Activated T-helper 1 cell treated with anti-CD3 and anti-CD28 coated beads, Interleukin-2, amount 50 U/mL, for 16 hours (primary cell): ENCODE measurements at places on chromosomes 4 and X.

DNA sequence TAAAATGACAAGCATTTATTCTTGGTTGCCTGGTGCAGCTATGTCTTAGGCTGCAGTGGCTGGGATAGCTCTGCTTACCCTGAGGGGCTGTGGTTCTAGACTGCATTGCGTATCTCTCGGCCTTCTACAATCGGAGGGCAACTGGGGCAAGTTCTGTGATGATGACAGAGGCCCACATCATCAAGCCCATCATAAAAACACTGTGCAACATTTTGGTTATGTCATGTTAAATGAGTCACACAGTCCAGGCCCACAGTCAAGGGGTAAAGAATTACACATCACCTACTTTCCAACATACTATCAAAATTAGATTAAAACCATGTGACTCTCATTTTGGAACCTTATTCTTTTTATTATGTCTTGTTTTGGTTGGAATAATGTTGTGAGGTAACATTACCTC lies 120.2 kb upstream of the GUCY1A1 start:
- no peak for DNase-seq

DNA sequence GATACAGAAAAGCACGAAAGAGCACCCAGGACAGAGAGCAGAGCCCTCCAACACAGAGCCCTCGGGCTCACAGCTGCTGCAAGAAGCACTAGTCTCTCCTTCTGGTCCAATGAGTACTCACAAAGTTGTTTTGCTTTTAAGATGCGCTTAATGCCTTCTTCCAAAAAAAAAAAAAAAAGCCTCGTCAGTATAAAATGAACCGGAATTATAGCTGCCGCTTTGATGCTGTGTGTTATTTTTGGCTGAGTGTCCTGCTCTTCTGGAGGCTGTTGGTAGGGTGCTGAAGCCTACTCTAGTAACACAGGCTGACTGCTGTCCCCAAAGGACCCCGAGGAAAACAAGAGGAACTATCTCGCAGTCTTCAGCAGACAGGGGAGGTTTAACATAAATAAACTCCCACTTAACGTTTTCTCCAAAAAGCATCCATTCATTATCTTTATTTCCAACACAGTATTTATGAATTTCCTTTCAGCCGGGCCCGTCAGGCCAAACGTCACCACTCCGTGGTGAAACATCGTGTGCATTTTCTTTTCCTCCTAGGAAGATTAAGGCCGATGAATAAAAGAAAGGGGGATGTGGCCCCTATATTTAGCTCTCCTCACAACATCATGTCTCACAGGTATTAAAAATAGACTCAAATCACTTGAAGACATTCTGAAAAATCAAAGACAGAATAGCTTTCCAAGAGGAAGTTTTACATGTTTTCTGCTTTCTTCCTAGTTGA lies 213.7 kb upstream of the PPARGC1A start:
- no peak for DNase-seq

DNA sequence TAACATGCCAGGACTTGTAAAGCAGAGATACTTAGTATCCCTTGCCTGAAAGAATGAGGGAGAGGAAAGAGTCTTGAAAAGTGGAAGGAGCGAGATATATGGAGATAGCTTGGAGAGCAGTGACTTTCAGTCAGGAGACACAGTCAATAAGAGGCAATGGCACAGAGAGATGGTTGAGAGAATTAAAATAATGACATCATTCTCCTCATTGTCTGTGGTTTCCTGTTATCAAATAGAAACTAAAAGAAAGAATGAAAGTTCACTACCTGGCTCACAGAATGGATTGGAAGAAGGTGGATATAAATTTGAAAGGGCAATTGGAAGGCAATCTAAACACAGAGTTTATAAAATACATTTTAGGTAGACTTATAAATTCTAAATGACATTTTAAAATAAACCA lies 760.2 kb upstream of the AADAT start:
- DNase-seq, result no peak

- no peak for DNase-seq
Measured at GRCh38 chr4:159705334-159705733, 602.5 kb downstream of the RAPGEF2 start.

DNA sequence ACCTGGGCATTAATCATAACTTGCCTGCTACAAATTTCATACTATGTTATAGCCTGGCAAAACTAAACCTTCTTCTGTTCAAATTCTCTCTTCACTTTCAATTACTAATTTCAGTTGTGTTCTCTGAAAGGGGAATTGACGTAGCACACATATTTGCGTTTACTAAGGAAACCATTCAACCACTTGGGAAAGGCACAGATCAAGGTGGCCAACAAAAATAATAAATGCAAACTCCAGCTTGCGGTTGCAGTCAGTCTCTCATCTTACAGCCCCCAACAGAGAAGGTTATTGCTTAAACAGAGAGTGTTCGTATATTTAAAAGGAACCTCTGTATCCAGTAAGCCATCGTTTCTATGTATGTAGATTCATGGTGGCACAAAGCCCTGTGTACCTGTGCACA lies 4.0 kb downstream of the SRPX start:
- DNase-seq, result no peak
